HCT116 (cell line): ENCODE measurements at places on chromosomes 16 and 17. TPM values are rescaled to one million over a fixed set of nuclear protein-coding genes. Genes with fewer than 3 reads are reported as not detected.
A peak's percentile ranks its signal among the peaks of the same experiment; 100 is the strongest.

The B4GALNT2 gene
- total RNA-seq = not detected

The CNTNAP4 gene
- not detected for total RNA-seq

The ATXN2L gene
- 264 TPM for total RNA-seq

DNA sequence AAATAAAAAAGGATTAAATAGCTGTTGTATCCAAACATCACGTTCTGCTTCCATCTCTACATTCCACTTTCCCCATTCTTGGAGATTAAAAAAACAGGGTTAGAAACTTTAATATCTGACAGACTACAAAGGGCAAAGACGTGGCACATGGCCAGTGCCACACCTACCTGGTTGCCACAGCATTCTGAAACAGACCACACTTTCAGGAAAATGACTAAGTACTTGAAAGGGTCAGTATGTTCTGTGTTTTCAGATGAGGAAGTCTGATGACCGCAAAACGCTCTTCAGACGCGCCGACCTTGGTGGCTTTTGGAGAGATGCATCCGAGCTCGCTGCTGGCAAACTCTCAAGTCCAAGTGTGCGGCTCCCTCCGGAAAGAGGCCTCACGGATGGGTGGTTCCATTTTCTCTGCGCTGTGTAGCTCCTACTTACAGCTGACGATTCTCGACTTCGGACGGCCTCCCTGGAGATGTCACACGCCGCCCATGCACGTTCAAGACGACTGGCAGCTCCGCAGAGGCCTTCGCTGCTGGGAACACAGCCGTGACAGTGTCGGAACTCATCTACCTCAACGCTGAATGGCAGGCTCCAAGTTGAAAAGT is 15.5 kb downstream of the MAP1LC3B start:
- peak; percentile 100 for DNase-seq

GRCh38 chr17:55212880-55213279 is 51.9 kb upstream of the HLF start:
- no peak for DNase-seq

DNA sequence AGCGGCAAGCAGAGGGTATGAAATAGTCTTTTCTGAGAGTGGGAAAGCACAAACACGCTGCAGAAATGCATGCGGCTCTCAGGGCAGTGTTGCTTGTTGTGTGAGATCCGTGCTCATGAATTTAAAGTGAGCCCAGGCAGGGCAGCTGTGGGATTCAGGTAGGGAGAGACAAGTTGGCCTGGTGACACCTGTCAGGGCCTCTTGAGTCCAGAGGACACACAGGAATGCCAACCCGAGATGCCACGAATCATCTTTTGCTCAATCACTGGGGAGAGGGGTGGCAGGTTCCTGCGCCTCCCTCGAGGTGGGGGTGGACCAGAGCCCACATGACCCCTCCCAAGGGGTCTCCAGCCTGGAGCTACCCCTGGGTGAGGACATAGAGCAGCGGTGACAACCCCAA is 211.9 kb downstream of the GSG1L start:
- DNase-seq = no peak

- no peak for DNase-seq
Measured at GRCh38 chr17:28405632-28406472, at the start of gene SLC46A1. TSS of gene SLC46A1 (minus strand) at chr17:28406212. CDS start at chr17:28406114, 98 bp downstream.

The XAF1 gene
- total RNA-seq = 0.25 TPM

GRCh38 chr17:55202896-55203295 is 61.9 kb upstream of the HLF start:
- no peak for DNase-seq

GRCh38 chr17:51653878-51654277 is 393.5 kb downstream of the UTP18 start:
- no peak for DNase-seq

DNA sequence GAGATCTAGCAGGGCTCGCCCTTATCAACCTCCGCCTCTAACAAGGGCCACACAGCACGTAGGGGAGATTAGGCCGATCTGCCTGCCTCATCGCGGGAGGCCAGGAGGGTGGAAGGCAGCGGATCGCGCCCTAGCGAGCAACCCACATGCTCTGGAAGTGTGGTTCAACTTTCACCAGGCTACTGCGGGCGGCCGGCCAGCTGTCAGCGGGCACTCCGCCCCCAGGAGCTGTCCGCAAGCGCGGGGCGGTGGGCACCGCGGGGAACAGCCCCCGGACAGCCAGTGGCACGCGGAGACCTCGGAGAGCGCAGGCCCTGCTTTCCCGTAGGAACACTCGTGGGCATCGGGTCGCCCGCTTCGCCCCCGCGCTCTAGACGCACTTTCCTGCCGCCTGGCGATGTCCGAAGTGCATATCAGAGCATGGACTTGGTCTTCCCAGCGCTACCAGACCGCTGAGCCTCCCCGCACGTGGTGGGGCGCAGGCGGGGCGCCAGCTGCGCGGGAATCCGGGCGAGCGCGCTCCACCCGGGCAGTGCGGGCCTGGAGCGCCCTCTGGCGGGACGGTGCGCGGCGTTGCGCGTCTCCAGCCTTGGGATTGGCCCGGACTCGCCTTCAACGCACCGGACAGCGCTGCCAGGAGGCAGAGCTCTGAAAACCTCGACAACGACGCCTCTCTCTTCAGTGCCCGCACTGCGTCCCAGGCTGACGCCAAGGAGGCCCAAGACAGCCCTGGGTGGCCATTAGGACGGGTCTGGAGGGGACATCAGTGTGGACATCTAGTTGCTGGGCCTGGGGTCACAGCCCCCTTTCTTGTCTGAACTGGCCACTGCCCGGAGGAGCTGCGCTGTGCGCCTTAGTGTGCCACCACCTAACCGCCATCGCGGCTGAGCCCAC is 3.6 kb upstream of the ZNHIT3 start:
- peak; percentile 66 for DNase-seq

The TBC1D3C gene
- 0.22 TPM for total RNA-seq

DNA sequence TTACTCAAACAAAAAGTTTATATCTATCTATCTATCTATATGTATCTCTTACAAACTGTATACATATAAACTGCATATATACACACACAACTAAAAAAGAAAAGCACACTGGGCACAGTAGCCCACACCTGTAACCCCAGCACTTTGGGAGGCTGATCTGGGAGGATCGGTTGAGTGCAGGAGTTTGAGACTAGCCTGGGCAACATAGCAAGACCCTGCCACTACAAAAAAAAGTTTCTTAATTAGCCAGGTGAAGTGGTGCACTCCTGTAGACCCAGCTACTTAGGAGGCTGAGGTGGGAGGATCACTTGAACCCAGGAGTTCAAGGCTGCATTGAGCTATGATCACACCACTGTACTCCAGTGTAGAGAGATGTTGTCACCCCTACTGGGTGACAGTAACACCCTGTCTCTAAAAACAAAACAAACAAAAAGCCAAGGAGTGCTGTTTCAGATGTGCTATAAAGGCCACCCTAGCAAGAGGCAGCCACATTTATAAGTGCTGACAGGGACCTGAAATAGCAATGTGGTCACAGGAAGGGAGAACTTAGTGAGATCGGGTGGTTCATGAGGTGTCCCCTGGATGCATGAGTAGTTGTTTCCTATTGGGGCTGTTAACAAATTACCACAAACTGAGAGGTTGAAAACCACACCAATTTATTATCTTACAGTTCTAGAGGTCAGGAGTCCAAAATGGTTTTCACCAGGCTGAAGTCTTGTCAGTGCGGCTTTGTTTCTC is 4.8 kb downstream of the CD2BP2 start:
- no peak for DNase-seq

The PDILT gene
- not detected for total RNA-seq

- DNase-seq = no peak
Measured at GRCh38 chr16:84827131-84827574, 7.4 kb downstream of the CRISPLD2 start.

- no peak for DNase-seq
Measured at GRCh38 chr17:61362396-61362795, 37.2 kb upstream of the TBX2 start.

The MYH11 gene
- 0.61 TPM for total RNA-seq

DNA sequence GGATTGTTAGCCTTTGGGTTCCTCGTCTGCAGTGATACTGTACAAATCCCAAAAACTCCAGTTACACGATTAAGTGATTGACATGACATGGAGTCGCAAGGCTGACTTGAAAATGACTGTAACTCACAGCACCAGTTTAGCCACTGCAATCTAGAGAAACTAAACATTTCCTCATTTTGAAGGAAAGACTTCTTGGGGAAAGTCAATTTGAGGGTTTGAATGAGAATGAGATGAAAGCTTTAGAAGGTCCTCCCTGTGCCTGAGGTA is 4.8 kb downstream of the BANP start:
- DNase-seq = no peak

The DYNLRB2 gene
- not detected for total RNA-seq

DNA sequence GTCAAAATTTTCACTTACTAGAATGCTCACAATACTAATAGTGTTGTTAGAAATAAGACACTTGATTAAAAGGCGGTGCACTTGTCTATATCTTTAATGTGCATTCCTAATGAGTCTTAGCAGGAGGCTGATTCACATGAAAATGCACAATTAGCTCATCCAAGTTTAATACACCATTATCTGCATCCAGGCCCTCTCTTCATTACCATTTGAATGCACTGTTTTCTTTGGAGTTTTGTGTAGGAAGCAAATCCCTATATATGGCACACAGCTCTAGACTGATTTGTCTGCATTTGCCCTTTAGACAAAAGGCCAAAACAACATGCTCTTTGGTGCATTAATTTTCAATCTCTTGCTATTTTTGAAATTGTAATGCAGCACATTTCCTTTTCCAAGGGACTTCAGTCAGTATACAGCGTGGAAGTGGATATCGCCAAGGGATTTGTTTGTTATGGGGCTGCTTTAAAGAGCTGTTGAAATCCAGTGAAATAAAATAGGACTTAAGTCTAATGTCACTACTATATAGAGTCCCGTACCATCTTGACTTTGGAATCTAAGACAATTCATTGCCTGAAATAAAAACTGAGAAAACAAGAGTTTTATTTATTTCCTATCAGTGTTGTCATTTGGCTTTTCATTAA is 257.6 kb upstream of the CPHXL start:
- no peak for DNase-seq

DNA sequence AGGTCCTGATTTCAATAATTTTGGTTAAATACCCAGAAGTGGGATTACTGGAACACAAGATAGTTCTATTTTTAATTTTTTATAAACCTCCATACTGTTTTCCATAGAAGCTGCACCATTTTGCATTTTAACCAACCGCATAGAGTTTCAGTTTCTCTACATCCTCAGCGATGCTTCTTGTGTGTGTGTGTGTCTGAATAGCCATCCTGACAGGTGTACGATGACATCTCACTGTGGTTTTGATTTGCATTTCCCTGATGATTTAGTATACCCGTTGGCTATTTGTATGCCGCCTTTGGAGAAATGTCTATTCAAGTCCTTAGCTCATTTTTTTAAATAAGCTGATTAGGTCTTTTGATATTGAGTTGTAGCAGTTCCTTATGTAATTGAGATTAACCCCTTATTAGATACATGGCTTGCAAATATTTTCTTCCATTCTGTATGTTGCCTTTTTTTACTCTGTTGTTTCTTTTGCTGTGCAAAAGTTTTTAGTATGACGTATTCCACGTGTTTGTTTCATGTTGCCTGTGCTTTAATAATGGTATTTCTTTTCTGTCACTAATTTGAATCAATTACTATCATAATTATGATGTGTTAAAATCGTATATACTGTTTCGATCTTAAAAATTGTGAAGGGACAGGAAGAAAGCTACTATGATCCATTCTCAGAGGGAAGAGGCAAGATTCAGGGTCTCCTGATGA is 227.2 kb upstream of the MON1B start:
- no peak for DNase-seq

DNA sequence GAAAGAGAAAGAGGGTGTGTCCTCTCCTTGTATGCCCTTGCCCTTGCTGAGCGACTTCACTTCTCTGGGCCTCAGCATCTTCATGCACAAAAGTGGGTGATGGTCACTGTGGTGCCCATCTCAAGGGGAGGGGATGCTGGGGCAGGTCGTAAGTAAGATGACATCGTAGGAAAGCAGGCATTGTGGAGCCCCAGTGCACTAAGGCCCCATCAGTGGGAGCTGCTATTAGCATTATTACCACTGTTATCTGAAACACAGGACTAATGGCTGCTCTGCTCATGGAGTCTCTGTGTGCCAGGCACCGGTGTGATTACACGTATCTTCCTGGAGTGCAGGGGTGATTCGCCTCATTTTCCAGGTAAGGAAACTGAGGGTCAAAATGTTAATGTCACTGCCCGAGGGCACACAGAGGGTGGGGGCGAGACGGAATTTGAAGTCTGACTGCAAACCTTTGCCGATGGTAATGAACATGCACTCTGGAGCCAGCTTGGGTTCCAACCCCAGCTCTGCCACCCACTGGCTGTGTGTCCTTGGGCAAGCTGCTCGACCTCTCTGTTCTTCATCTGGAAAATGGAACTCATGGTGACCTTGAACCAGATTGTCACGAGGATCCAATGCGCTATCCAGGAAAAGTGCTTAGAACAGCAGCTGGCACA is 63.2 kb upstream of the GSE1 start:
- DNase-seq = no peak

DNA sequence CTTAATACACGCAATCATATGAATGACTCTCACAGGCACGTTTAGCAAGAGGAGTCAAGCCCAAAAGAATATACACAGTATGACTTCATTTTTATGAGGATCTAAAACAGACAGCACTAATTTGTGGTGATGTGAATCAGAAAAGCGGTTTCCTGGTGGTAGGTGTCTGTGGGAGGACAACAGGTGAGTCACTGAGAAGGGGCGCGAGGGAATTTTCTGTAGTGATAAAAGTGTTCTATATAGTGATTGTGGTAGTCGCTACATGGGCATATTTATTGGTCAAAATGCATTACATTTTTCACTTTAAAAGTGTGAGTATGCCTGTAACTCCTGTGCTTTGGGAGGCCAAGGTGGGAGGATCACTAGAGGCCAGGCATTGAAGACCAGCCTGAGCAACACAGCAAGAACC is 7.6 kb upstream of the TNRC6A start:
- DNase-seq = no peak
